Right renal cortex interstitium (tissue), 3 donors: ENCODE measurements at places on chromosomes 12 and 14. TPM values are rescaled to one million over a fixed set of nuclear protein-coding genes. Genes with fewer than 3 reads are reported as not detected.

TUNAR gene
- polyA plus RNA-seq: 0.37 TPM

DNA sequence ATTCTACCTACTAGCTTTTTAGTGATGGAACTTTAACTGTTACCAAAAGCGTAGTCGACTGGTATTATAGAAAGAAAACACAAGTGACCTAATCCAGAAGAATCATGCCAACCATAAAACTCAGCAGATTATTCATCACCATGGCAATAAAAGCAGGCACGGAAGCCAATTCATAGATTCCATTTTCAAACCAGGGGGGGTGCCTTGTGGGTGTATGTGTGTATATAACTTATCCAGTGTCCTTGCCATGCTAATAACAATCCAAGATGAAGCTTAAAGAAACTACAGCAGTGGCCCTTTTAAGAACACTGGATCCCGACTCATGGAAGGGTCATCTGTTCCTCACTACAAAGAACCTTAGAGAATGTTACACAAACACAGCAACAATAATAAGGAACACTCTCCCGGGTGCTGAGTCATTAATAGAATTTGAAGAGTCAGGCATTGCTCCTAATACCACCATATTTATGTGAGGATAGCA lies 61.0 kb downstream of the EPS8 start:
- DNase-seq: no peak

DNA sequence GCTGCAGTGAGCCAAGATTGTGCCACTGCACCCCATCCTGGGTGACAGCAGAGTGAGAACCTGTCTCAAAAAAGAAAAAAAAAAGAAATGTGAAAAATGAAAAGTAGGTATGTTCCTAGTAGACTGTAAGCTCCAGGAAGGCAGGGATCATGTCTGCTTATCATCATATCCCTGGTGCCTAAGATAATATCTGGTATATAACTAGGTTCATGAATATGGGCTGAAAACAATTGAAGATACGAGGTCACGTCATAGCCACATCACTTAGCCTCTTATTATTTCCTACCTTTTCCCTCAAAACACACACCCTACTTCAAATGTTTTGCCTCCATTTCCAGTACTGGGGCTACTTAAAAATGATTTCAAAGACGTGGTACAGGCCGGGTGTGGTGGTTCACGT lies 3.0 kb downstream of the POU6F1 start:
- DNase-seq: no peak

GRCh38 chr12:53090105-53090504 lies 7.4 kb upstream of the IGFBP6 start:
- DNase-seq: no peak

- no peak for DNase-seq
Measured at GRCh38 chr14:96631621-96632362, 129.6 kb downstream of the PAPOLA start.

DNA sequence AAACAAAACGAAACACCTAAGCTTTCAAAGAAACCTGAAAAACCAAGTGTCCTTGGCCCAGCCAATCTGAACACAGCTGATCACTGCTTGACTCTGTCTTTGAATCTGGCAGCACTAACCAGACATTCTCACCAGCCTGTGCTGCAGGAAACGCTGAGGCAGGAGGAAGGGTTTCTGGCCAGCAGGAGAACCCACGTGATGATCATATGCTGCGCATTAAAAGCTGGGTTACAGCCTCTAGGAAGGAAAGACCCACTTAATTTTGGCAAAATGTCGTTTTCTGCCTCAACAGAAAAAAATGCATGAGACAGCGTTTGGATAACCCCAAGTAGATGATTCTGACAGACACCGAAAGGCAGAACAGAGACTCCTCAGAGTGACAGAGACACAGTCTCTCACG lies 9.8 kb downstream of the APPL2 start:
- DNase-seq: no peak

DNA sequence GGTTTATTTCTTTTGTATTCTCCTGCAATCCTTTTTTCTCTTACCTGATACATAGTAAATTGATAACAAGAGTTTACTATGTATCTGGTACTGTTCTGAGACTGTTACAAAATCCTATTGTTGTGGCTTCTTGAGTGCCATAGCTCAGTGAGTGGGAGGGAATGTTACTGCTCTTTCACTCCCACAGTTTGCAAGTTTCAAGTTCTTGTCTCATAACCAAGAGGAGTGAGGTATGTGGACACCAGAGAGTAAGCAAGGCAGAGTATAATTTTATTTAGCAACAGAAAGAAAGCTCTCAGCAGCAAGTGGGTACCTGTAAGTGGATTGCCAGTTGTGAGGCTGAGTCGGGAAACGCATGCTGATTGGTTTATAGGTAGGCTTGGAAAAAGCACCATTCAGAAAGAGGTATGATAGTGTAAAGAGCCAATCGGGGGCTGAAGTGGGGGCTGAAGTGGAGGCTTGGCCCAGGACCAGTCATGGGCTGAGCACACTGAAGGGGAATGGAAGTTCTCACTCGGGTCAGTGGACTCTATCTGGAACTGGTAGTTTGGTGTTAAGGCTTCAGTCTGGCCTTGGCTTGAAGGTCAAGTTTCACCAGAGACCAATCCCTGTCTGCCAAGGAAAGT lies 850.8 kb downstream of the TMTC2 start:
- no peak for DNase-seq

GRCh38 chr14:58227096-58227819 lies 17.4 kb upstream of the PSMA3 start:
- no peak for DNase-seq

GRCh38 chr14:73173092-73173735 lies 36.9 kb downstream of the PSEN1 start:
- peak; percentile 13 for DNase-seq

KRT82 gene
- polyA plus RNA-seq: not detected
